Kidney glomerular epithelial cell (primary cell): ENCODE measurements at places on chromosomes 1 and 21.

DNA sequence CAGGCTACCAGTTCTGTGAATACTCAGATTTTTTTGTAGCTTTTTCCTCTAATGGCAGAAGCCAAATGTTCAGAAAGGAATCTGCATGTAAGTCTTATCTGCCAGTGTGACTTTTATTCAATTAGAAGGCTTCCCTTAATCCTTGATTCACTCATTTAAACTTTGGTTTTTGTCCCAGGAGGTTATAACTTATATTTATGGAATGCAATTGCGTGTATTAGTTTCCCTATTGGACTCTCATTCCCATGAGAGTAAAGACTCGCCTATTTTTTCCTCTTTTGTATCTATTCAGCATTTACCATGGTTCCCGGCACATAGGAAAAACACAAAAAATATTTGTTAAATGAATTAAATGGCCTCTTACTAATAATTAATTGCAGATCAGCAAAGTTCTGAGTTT, 3.5 kb downstream of the NTMT2 start:
- DNase-seq, result no peak

DNA sequence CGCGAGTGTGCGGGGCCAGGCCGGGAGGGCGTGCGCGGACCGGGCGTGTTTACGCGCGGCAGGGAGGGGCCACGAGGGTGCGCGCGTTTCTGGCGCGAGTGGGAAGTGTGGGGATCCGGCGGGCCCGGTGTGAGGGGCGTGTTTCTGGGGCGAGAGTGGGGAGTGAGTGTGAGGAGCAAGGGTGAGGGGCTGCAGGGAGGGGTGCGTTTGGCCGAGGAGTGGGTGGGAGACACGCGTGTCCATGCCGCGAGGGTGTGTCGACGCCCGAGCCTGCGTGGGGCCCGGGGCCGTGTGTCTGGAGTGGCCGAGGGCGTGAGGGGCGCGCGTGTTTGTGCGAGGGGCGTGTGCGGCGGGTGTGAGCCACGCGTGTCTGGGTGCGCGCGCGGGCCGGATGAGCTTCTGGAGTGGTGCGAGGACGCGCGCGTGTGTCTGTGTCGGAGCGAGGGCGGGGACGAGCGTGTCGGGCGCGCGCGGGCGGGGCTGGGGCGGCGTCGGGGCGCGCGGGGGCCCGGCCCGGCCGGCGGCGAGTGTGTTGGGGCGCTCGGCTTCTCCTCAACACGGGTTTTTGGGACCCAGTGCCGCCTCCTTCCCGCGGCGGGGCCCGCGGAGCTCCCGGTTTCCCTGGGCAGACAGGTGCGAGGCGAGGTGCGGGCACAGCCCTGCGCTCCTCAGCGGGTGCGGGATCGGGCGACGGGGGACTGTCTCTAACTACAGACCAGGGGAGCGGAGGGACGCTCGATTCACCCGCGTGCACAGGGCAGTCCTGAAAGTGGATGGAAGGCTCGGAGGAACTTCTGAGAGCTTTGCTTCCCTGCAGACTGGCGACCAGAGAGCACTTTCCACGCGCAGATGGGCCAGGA, 65.8 kb upstream of the VAMP3 start:
- no peak for DNase-seq

- no peak for DNase-seq
Measured at GRCh38 chr1:38615680-38616079, 243.9 kb downstream of the RRAGC start.

DNA sequence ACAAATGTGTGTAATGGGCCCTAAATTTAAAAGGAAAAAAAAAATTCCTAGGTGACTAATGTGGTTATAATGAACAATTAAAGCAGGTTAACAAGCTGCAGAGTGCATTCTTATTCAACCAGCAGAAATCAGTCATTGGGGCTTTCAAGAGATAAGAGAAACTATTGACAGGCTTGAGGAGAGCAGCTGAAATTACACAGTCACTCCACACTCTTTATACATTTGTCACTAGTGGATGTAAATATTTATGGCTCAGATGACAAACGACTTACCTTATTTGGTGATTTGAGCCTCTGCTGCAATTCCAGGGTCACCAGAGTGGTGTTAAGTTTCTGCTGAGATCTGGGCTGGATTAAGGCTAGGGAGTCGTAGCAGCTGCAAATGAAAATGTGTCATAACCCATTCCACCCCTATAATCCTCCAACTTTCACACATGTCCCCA, 896.3 kb downstream of the TTLL7 start:
- DNase-seq, result peak; percentile 30

DNA sequence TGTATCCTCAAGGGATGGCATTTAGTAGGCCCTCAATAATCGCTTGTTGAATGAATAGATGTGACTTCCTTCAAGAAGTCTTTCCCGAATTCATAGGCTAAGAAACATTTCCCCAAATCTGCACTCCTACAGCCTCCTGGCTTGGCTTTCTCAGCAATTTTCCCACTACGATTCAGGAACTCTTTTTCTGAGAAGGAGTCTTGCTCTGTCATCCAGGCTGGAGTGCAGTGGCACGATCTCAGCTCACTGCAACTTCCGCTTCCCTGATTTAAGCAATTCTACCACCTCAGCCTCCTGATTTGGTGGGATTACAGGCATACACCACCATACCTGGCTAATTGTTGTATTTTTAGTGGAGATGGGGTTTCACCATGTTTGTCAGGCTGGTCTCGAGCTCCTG, 37.9 kb upstream of the IFFO2 start:
- no peak for DNase-seq

DNA sequence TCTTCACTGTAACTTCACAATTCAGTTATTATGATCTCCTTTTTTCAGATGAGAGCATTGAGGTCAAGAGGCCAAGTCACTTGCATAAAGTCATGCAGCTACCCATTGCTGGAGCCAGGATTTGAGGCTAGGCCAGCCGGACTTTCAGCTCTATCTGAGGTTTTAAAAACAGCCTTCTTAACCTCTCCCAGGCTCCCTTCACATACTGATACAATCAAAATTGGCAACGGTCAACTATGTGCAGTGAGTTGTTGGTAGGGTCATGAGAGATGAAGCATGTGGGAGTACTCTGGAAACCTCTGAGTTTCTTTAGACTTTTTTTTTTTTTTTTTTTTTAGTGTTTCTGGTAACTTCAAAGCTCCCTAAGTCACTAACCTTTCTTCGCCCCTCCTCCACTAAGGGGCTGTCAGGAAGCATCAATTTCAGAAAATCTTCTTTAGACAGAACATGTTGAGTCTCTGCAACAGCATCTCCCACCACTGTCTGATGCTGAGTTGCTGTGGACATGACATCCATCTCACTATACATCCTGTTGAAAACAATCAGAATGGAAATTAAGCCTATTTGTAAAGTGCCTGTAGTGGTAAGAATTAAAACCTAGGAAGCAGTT, 201.8 kb downstream of the SIPA1L2 start:
- no peak for DNase-seq

- DNase-seq, result no peak
Measured at GRCh38 chr21:46477765-46478164, 19.1 kb downstream of the DIP2A start.

- no peak for DNase-seq
Measured at GRCh38 chr1:6365047-6365446, 28.5 kb downstream of the ACOT7 start.

GRCh38 chr1:54323324-54323739, 82.9 kb downstream of the SSBP3 start:
- no peak for DNase-seq

DNA sequence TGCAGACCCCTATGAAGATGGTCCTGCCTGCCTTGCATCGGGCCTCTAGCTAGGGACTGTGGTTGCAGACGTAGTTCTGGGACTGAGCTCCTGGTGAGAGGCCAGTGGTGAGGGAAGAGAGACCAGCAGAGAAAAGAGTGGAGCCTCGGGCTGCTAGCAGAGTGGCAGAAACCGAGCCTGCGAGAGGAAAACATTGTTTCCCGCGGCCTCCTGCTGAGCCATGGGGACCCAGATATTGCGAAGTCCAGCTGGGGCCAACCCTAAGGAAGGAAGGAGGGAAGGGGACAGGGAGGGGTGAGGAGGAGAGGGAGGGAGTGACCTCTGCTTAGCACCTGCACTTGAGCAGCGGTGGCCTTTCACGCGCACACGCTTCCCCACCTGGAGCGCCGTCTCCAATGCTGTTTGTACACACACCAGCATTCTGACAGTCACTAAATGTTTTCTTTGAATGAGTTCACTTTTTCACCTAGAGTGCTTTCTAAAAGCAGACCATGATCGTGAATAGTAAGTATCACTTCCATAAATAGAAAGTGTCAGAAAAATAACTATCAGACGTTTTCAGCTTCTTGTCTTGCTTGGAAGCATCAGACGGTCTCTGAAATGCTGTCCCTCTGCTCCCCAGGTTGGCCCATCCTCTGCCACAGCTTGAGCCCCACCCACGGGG, 2.5 kb upstream of the FNDC10 start:
- DNase-seq, result no peak

- peak; percentile 8 for DNase-seq
Measured at GRCh38 chr1:11654137-11654938, at the start of the genes FBXO2 and FBXO44. TSS of gene FBXO2 (minus strand) at chr1:11654429. CDS start at chr1:11654340, 89 bp downstream. TSS of gene FBXO44 (plus strand) at chr1:11654877. CDS start at chr1:11655836, 959 bp downstream.

GRCh38 chr1:156151093-156151688, 2.2 kb upstream of the SEMA4A start:
- no peak for DNase-seq

- peak; percentile 25 for DNase-seq
Measured at GRCh38 chr1:64981601-64982533, 15.5 kb upstream of the JAK1 start.

- no peak for DNase-seq
Measured at GRCh38 chr1:57034713-57035112, 68.9 kb upstream of the C8B start.

DNA sequence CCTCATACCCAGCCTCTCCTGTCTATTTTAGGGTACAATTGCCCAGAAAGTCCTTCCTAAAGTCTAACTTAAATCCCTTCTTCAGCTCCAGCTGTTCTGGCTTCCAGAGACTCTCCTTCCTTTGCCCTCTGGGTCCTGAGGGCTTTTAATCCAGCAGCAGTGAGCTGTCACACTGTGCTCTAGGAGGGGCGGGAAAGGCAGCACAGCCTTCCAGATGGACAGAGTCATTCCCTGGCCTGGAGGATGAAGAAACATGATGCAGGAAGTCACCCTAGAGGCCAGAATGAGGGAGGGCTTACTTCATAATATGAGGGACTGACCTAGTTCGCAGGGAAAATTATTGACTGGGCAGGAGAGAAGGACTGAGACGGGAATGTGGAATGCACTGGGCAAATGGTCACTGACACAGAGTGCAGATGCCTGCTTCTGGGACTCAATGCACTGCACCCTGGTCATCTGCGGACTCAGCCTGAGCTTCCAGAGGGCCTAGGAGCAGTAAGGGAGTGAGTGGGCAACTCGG, 1.3 kb downstream of the SH2D2A start:
- no peak for DNase-seq

- DNase-seq, result peak; percentile 68
Measured at GRCh38 chr1:161115132-161115711, 2.6 kb downstream of the PFDN2 start.

- no peak for DNase-seq
Measured at GRCh38 chr21:39685991-39686390, 59.0 kb upstream of the IGSF5 start.

GRCh38 chr21:44527983-44528633, 11.9 kb downstream of the KRTAP10-1 start:
- no peak for DNase-seq

- no peak for DNase-seq
Measured at GRCh38 chr1:245829826-245830225, 675.0 kb downstream of the KIF26B start.

GRCh38 chr1:147762233-147763024, 2.0 kb upstream of the GJA5 start:
- no peak for DNase-seq

- no peak for DNase-seq
Measured at GRCh38 chr1:36743286-36744005, 260.7 kb upstream of the CSF3R start.

- no peak for DNase-seq
Measured at GRCh38 chr1:207336559-207337467, 15.3 kb downstream of the CD55 start.

DNA sequence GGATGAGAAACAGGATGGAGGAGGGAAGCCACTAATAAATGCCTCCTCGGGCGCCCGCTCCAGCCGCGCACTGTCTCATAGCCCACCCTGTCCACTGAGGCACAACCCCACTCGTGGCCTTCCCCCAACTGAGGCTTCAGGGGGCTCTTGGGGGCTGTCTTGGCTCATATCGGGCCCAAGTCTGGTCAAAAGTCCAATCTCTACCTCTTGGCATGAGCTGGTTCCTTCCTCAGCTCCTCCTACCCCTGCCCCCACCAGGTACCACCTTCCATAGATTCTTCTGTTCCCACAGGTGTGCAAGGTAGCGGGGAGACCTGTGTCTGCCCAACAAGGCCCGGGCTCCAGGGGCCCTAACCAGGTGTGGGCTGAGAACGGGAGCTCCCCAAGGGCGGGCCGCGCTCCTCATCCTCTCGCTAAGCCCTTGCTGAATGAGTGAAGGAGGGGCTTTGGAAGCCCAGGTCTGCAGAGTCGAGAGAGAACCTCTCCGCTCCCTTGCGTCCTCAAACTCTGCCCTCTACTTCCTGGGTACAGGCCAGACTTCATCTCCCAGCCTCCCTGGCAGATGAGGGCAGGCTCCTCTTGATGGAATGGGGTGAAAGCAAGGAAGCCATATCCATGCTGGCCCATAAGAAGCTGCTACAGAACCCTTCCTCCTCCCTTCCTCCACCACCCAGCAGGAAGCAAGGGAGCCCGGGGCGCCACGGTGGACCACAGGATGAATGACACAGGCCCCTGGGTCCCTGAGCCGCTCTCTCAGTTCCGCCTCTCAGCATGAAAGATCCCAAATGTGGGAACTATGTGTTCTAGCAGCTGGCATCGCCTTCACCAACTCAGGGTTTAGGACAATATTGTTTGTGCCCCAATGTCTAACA, 74.7 kb downstream of the PSMG1 start:
- DNase-seq, result no peak
